Memory B cell (primary cell): ENCODE measurements at places on chromosomes 3 and 15.

GRCh38 chr3:43997788-43998369 lies 243.8 kb upstream of the TOPAZ1 start:
- H3K27me3 ChIP-seq: peaks cover 30% of the 10 kb centered on the region
- no peaks in the 10 kb centered on the region for H3K36me3 ChIP-seq
- no peak for DNase-seq
- H3K4me3 ChIP-seq: peak overlapping the region; percentile 85

- no peak overlapping the region for H3K4me3 ChIP-seq
- H3K27ac ChIP-seq: no peak overlapping the region
- H3K4me1 ChIP-seq: no peaks in the 10 kb centered on the region
- no peaks in the 10 kb centered on the region for H3K36me3 ChIP-seq
These were observed 255.9 kb upstream of the CMC1 start for GRCh38 chr3:27985369-27986035.

GRCh38 chr3:189316296-189317019 lies 144.7 kb downstream of the TPRG1 start:
- H3K27ac ChIP-seq: no peak overlapping the region
- no peaks in the 10 kb centered on the region for H3K4me1 ChIP-seq

GRCh38 chr15:92942706-92943105 lies 42.6 kb downstream of the CHD2 start:
- no peak overlapping the region for H3K27ac ChIP-seq
- no peaks in the 10 kb centered on the region for H3K4me1 ChIP-seq
- no peaks in the 10 kb centered on the region for H3K27me3 ChIP-seq
- DNase-seq: no peak
- H3K36me3 ChIP-seq: peaks cover 54% of the 10 kb centered on the region
- H3K4me3 ChIP-seq: no peak overlapping the region

DNA sequence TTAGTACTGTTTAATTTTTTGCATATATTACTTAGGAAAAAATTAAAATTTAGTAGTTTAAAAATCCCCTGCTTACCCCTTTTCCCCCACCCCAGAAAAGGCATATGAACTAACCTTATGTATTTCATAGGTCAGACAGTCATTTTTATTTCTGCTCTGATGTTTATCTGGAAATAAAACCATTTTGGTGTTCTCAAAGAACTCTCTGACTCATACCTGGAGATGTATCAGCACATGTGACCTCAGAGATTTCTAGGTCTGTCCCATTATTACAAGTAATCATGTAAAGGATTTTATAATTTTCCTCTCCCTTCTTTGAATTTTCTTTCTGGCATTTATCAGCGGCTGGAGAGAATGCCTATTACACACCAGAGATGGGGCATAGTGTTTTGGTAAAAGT lies 14.1 kb upstream of the CCR8 start:
- no peak overlapping the region for H3K4me3 ChIP-seq
- peaks cover 7% of the 10 kb centered on the region for H3K27me3 ChIP-seq
- H3K4me1 ChIP-seq: no peaks in the 10 kb centered on the region
- H3K27ac ChIP-seq: no peak overlapping the region
- peaks cover 5% of the 10 kb centered on the region for H3K36me3 ChIP-seq

GRCh38 chr15:74340150-74340549 lies 27.3 kb downstream of the CYP11A1 start:
- peaks cover 6% of the 10 kb centered on the region for H3K27me3 ChIP-seq
- H3K4me1 ChIP-seq: no peaks in the 10 kb centered on the region
- no peak overlapping the region for H3K27ac ChIP-seq
- no peak overlapping the region for H3K4me3 ChIP-seq

GRCh38 chr3:183099026-183099837 lies at the start of gene MCCC1:
Gene MCCC1 (minus strand): TSS chr3:183099496. CDS start chr3:183099440, 56 bp downstream.
- H3K36me3 ChIP-seq: no peaks in the 10 kb centered on the region
- peak within 1 kb of the TSS; percentile 95 for H3K4me3 ChIP-seq
- peak within 1 kb of the TSS; percentile 94 for H3K27ac ChIP-seq
- DNase-seq: peak; percentile 95
- H3K4me1 ChIP-seq: peaks cover 21% of the 10 kb centered on the region

GRCh38 chr3:126338790-126339288 lies 18.4 kb downstream of the KLF15 start:
- H3K4me3 ChIP-seq: no peak overlapping the region
- no peaks in the 10 kb centered on the region for H3K4me1 ChIP-seq
- no peak for DNase-seq
- no peaks in the 10 kb centered on the region for H3K36me3 ChIP-seq

- peaks cover 1% of the 10 kb centered on the region for H3K36me3 ChIP-seq
- H3K4me3 ChIP-seq: no peak overlapping the region
- no peaks in the 10 kb centered on the region for H3K27me3 ChIP-seq
These were observed 86.6 kb downstream of the EDEM1 start for GRCh38 chr3:5274091-5274490.

DNA sequence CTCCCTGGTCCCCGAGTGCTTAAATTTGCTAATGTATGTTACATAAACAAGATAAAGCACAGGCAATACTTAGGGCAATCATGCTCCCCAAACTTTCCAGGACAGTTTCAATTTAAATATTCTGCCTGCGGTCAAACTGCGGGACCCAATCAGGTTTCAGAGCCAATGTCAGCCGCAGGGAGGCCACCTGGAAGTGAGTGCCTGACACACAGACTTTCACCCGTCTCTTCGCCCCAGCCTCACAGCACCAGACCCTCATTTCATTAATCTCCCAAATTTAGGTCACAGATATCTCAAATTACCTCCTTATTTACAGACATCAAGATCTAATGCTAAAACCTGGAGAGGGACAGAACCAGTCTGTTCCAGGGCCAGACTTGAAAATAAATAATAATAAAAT lies 107.2 kb upstream of the ALDH1A3 start:
- peaks cover 8% of the 10 kb centered on the region for H3K27me3 ChIP-seq
- no peak overlapping the region for H3K4me3 ChIP-seq
- no peaks in the 10 kb centered on the region for H3K36me3 ChIP-seq
- no peaks in the 10 kb centered on the region for H3K4me1 ChIP-seq
- DNase-seq: no peak

- no peak for DNase-seq
- no peak overlapping the region for H3K27ac ChIP-seq
- peaks cover 4% of the 10 kb centered on the region for H3K27me3 ChIP-seq
- no peaks in the 10 kb centered on the region for H3K4me1 ChIP-seq
These were observed 61.8 kb upstream of the SEC61A1 start for GRCh38 chr3:127990461-127990860.

DNA sequence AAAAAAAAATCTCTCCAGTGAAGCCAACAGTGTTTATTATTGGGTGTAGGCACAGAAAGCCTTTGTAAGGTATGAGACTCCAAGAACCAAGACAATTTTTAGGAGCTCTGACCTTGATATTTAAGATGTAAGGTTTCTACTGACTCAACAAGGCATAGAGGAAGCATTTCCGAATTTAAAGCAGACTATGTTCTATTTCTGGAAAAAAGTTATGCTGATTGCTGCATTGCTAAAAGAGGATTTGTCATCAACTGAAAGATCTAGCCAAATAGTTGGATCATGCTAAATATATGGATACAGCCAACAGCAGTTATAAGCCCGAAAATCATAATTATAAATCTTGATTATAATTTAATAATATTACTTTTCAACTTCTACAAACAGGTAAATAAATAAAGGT lies 53.3 kb upstream of the MELTF start:
- H3K27me3 ChIP-seq: no peaks in the 10 kb centered on the region
- H3K4me1 ChIP-seq: no peaks in the 10 kb centered on the region
- peaks cover 16% of the 10 kb centered on the region for H3K36me3 ChIP-seq
- no peak overlapping the region for H3K27ac ChIP-seq
- no peak for DNase-seq
- no peak overlapping the region for H3K4me3 ChIP-seq

- no peak overlapping the region for H3K4me3 ChIP-seq
- no peaks in the 10 kb centered on the region for H3K4me1 ChIP-seq
- no peaks in the 10 kb centered on the region for H3K27me3 ChIP-seq
- H3K36me3 ChIP-seq: no peaks in the 10 kb centered on the region
These were observed 136.7 kb upstream of the ADAMTS9 start for GRCh38 chr3:64824394-64824909.

DNA sequence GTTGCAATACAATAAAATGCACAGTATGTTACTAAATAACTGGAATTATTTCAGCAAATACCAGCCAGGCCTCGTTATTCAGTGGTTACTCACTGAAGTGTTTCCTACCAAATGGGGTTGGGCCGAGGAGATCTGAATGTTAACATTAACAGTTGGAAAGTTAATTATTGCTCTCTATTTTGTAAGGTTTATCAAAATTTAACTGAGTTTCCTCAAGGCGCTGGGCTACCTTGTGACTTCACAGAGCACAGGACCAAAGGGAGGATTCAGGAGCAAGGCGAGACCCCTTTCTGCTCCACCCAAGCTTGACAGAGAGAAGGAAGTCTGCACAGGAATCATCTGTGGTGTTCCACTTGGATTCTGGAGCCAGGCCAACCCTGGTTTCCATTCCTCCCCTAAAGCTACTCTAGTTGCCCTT lies 21.6 kb downstream of the ADAMTS9 start:
- no peaks in the 10 kb centered on the region for H3K4me1 ChIP-seq
- no peak overlapping the region for H3K4me3 ChIP-seq
- no peak for DNase-seq
- no peak overlapping the region for H3K27ac ChIP-seq
- H3K36me3 ChIP-seq: no peaks in the 10 kb centered on the region
